ENCODE measurements at places on chromosomes 5 and 9. TPM values are rescaled to one million over a fixed set of nuclear protein-coding genes. Genes with fewer than 3 reads are reported as not detected.

Gene CAMK2A
- total RNA-seq: not detected

Gene AGPAT2
- 72.9 TPM for total RNA-seq

Gene TNFSF15
- 11.7 TPM for total RNA-seq

Gene VAV2
- total RNA-seq: 48.3 TPM

Gene CYFIP2
- total RNA-seq: 99.9 TPM

Gene CDKN2B-AS1
- 0.04 TPM for total RNA-seq

Gene TAF1L
- not detected for total RNA-seq

Gene CRHBP
- total RNA-seq: not detected

Gene CNTFR
- 1.1 TPM for total RNA-seq

Gene PIP5KL1
- total RNA-seq: 4.2 TPM

Gene SEC24A
- total RNA-seq: 17.0 TPM
